ENCODE measurements at places on chromosomes 5 and 9.

- DNase-seq: no peak
- H3K4me3 ChIP-seq: no peak overlapping the region
- H3K36me3 ChIP-seq: no peaks in the 10 kb centered on the region
Measured at GRCh38 chr9:8014997-8015682, 215.6 kb upstream of the DMAC1 start.

GRCh38 chr5:137935190-137935589 lies 45.9 kb downstream of the PKD2L2 start:
- peaks cover 11% of the 10 kb centered on the region for H3K4me1 ChIP-seq
- H3K4me3 ChIP-seq: no peak overlapping the region
- H3K27me3 ChIP-seq: no peaks in the 10 kb centered on the region

DNA sequence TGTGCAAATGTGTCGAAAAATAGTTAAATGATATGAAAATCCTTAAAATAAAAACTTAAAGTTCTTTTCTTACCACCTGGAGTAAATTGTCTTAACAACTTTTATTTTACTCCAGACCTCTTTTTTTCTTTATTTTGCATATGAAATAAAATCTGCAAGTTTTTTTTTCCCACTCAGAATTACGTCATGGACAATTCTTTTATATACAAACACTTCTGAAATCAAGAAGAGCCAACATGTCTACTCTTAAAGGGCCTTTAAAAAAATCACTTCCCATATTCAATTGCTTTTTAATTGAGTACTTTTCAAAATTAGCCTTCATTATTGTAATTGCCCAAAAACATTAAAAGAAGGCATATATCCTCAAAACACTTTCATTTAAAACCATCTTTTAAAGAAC lies 37.7 kb upstream of the ZFAND5 start:
- H3K27me3 ChIP-seq: no peaks in the 10 kb centered on the region
- no peaks in the 10 kb centered on the region for H3K36me3 ChIP-seq
- no peak for DNase-seq
- H3K4me3 ChIP-seq: no peak overlapping the region

- H3K4me3 ChIP-seq: no peak overlapping the region
- H3K27ac ChIP-seq: no peak overlapping the region
- H3K36me3 ChIP-seq: no peaks in the 10 kb centered on the region
Measured at GRCh38 chr9:89667726-89668125, 62.9 kb downstream of the GADD45G start.
